T-helper 2 cell treated with Interferon-gamma antibody and Interleukin-4, amounts not matched to agents 5 μg/mL and 100 μg/mL, for 36 hours (primary cell): ENCODE measurements at places on chromosomes 2 and 18.

GRCh38 chr18:3340682-3341097 lies 78.8 kb downstream of the MYL12B start:
- no peak for DNase-seq

- DNase-seq = no peak
Observed at GRCh38 chr2:230928701-230929380, 3.8 kb upstream of the GPR55 start.

DNA sequence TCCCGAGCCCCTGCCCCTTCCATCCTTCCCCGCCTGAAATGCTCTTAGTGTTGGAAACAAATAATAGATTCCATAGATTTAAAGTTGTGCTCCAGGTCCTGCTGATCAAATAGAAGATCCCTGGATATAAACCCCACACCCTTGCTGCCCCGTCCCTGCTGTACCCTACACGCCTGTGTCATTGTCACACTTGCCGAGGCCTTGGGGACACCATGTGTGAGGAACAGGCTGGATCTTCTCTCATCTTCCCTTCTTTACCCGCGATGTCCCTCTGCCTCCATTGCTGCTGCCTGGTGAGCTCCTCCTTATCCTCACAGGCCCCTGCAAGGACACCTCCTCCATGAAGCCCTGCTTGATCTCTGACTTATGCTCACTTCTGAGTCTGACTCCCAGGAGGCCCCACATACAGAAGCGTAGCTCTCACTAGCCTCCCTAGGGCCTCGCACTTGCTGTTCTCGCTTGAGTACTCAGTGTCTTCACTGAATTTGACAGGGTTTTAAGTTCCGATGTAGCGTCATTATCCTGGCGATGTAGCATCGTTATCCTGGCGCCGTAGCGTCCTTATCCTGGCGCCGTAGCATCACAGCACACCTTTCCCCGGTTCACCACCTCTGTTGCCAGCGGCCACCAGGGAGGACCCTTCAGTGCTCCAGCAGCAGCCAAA lies 221.9 kb downstream of the NDUFA10 start:
- DNase-seq = no peak

GRCh38 chr2:205969584-205969983 lies 116.4 kb downstream of the INO80D start:
- no peak for DNase-seq

DNA sequence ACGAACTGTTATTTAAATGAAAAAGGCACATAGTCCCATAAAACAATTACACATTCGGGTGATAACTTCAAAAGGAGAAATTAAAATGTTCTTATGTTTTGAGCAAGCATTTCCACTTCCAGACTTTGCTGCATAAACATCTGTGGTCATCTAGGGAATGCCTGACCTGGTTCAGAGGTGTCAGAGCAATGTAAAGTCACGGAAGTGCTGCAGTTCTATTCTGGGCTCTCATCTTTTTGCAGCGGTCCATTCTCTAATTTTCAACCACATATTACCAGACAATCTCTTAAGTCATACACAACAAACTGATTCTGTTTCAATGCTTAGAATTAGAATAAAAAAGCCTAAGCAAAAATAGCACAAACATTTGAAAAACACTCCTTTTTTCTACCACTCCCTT lies 22.0 kb upstream of the PTH2R start:
- DNase-seq = no peak

DNA sequence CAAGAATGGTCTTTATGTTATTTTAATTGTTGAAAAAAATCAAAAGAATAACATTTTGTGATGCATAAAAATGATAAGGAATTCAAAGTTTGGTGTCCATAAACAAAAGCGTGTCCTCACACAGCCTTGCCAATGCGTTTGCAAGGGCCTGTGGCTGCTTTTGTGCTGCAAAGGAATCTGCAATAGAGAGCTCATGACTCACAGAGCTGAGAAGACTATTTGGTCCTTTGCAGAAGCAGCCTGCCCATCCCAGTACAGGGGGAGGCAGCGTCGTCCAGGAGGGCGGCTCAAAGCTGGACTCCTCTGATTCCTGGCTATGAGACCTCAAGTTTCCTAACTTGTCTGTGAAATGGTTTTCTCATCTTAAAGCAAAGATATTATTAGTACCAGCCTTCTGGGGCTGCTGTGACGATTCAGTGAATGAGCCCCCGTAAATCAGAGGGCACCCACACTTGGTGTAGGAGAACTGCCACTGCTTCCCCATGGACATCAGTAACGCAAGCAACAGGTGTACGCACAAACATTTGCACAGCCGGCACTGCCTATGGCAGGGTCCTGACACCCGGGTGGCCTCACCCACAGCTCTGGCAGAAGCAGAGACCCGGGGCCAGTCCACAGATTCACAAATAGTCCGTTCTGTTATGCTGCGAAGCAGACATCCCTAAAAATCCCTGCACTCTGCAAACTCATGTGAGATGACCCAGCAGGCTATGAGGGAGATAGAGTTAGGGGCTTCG lies 70.6 kb upstream of the ASAP2 start:
- DNase-seq = no peak

- no peak for DNase-seq
Observed at GRCh38 chr2:169933124-169933711, 106.0 kb downstream of the UBR3 start.

DNA sequence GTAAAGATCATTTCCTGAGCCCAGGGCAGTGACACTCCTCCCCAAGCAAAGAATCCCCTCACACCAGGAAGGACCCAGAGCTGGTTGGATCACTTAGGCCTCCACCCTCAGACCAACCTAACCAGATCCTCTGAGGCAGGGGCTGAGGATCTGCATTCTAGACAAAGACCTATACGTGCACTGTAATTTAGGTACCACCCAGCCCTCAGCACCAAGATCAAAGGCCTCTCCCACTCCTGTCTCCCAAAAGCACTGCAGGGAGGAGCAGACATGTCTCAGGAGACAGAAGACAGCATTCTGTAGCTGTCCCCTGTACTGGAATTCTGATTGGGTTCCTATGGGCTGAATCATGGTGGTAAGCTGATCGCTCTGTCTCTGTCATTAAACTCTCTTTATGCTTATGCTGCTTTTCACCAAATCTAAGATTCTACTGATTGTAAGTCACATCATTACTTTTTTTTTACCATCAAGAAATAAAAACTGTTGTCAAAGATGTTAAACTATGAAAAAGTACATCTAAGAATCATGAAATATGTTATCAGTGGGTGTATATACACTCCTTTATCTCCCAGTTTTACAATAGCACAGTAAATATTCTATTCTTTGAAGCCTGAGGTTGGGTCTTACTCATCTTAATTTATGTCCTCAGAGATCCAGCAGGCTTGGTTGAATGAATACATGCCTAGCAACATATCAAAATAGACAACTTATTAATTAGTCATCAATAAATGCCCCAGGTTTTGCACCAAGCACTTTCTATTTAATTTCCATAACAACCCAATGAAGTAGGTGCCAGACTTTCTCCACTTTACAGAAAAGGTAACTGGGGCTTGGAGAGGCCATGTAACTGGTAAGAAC lies 28.3 kb downstream of the MCFD2 start:
- DNase-seq = no peak

DNA sequence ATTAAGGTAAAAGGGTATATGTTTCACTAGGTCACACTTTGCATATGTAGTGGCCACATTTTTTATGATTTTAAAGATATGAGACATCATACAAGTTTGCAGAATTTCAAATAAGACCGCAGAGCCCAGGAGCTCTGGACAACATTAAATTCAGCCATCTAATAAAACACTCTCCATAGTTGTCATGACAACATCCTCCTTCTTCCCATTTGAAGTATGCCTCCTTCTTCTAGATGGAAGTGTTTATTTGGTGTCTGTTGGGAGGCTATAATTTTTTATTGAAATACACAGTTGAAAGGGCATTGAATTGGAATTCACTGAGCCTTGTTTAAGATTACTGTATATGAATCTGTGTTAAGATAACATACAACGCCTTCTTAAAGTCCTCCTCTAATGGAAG lies 467.3 kb downstream of the CMPK2 start:
- DNase-seq = no peak

DNA sequence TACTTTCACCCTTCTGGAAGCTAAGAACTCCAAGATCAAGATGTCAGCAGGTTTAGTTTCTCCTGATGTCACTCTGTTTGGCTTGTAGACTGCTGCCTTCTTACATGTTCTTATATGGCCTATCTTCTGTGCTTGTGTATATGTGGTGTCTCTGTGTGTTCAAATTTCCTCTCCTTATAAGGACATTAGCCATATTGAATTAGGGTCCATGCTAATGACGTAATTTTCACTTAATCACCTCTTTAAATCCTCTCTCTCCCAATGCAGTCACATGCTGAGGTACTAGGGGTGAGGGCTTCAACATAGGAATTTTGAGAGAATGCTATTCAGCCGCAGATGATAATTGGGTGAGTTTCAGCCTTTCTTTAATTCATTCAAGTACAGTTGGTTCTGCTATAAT lies 458.3 kb upstream of the SYT4 start:
- DNase-seq = no peak

DNA sequence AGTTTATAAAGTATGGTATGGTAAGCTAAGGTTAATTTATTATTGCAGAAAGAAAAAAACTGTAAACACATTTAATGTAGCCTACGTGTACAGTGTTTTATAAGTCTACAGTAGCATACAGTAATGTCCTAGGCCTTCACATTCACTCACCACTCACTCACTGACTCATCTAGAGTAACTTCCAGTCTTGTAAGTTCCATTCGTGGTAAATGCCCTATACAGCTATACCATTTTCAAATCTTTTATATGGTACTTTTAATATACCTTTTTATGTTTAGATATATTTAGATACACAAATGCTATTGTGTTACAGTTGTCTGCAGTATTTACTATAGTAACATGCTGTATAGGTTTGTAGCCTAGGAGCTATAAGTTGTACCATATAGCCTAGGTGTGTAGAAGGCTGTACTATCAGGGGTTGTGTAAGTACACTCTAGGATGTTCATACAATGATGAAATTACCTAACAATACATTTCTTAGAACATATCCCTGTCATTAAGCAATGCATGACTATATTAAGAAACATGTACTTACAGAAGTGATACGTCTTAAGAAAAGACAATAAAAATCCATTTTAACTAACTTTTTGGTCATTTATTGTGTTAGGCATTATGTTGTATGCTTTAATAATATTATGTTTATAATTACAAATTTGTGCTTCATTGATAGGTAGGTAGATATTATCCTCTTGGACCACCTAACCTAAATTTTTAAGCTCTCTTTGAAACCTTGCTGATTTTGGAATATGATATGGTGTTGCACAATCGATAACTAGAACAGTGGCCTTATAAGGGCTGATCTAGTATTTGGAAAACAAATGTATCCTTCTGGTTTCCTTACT lies 51.9 kb downstream of the VRK2 start:
- no peak for DNase-seq

DNA sequence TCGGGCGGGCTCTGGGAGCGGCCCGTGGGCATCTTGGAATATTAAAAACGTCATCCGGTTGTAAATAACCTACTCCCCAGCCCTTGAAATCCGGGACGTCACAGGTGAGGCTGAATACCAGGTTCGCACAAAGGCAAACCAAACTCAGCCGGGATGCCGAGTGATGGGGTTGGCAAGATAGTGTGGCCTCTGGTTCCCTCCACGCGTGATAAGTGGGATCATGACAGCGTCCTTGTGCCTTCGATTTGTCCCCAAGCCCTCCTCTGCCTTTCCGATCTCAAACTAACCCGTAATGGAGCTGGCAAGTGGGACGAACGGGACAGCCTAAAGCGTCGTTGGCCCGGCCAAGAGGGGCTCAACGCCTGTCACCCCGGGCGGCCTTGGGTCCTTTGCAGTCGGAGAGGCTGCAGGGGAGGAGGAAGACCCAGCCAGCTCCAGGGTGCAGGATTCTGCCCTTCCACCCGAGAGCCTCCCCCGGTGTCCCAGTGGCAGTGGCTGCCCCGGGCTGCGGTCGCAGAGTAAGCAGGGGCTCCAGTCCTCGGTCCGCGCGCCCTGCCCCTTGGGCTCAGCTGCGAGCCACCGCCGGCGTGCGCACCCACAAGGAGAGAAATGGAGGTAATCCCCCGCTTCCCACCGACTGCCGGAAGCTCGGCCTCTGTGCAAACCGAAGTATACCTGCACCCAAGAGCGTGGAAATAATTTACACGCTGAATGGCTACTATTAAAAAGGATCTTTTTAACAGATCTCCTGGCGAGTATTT lies 13.4 kb upstream of the PAX3 start:
- DNase-seq = no peak

- DNase-seq = no peak
Observed at GRCh38 chr2:194559964-194560363, 1097.1 kb upstream of the SLC39A10 start.

DNA sequence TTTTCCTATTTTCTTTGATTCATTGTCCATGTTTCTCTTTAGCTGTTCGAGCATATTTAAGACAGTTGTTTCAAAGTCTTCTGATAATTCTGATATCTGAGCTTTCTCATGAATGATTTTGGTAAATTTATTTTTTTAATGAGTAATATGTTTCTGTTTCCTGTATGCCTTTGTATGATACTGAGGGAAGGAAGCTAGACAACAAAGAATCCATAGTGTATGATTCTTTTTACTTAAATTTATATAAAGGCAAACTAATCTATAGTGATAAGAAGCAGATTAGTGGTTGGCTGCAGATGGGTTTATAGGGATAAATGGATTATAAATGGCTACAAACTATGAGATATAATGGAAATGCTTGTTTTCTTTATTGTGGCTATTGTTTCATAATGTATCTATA lies 352.7 kb upstream of the CDH2 start:
- no peak for DNase-seq

- DNase-seq = no peak
Observed at GRCh38 chr2:131034122-131035051, 58.9 kb downstream of the FAM168B start.

GRCh38 chr18:53551868-53552426 lies 672.5 kb downstream of the MBD2 start:
- no peak for DNase-seq

- peak; percentile 69 for DNase-seq
Observed at GRCh38 chr2:74548900-74549826, 4.6 kb downstream of the LOXL3 start.
